Activated CD4-positive, alpha-beta T cell treated with anti-CD3 and anti-CD28 coated beads, Interleukin-2, amount 10 ng/mL, durations not matched to agents 7 days and 5 days (primary cell): ENCODE measurements at places on chromosomes 16 and 17.

DNA sequence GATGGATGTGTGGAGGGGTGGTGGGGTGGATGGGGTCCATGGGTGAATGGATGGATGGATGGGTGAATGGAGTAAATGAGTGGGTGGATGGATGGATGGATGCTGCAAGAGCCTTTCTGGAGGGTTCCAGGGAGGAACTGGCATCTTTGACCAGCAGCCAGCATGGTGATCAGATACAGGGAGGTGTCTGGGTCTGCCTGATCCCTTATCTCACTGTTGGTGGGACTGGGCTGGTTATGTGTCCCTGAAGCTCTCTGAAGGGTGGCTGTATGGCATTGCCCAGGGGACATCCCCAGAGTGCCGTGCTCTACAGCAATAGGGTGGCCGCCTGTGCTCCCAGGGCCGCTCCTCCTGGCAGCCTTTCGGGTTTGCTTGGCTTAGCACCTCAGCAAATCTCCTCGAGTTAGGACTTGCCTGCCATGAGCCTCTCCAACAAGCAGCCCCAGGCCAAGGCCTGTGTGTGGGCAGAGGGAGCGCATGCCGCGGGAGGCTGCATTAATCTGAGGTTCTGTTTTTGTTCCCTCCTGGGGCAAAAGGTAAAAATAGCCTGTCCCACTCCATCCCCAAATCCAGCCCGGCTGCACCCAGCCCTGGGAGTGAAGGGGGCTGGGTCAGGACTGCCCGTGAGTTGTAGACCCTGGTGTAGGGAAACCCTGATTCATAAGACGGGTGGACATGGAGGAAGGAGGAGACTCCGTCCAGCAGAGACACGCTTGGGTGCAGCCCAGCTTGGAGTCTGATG is 165.4 kb downstream of the SEC14L1 start:
- DNase-seq, result no peak

GRCh38 chr17:63843910-63844677 is 1.6 kb upstream of the SMARCD2 start:
- DNase-seq, result no peak

DNA sequence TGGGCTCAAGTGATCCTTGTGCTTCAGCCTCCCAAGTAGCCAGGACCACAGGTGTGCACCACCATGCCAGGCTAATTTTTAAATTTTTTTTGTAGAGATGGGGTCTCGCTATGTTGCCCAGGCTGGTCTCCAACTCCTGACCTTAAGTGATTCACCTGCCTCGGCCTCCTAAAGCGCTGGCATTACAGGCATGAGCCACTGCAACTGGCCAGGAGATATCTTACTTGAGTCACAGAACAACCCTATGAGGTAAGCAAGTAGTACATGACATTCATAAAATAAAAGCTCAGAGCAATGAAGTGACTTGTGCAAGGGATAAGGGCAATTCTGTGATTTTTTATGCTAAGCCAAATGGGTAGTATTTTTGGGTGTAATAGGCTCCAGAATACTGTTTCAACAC is 57.3 kb downstream of the CDC27 start:
- no peak for DNase-seq

DNA sequence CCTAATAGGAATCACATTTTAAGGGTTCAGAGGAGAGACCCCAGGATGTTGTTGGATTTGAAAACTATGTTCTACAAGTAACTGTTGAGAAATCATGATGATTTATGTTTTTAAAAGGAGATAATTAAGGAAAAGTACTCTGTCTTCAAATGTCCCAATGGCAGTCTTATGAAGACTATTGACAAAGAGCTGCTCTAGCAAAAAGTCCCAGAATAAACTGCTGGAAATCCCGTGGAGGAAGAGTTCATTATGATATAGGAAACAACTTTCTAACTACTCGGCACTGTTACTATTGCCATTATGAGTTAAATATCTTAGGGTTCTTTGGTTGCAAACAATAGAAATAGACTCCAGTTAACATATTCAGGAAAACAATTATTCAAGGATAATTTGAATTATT is 65.6 kb upstream of the GAS7 start:
- no peak for DNase-seq

- no peak for DNase-seq
Observed at GRCh38 chr17:3594976-3595375, 14.2 kb downstream of the TRPV1 start.

DNA sequence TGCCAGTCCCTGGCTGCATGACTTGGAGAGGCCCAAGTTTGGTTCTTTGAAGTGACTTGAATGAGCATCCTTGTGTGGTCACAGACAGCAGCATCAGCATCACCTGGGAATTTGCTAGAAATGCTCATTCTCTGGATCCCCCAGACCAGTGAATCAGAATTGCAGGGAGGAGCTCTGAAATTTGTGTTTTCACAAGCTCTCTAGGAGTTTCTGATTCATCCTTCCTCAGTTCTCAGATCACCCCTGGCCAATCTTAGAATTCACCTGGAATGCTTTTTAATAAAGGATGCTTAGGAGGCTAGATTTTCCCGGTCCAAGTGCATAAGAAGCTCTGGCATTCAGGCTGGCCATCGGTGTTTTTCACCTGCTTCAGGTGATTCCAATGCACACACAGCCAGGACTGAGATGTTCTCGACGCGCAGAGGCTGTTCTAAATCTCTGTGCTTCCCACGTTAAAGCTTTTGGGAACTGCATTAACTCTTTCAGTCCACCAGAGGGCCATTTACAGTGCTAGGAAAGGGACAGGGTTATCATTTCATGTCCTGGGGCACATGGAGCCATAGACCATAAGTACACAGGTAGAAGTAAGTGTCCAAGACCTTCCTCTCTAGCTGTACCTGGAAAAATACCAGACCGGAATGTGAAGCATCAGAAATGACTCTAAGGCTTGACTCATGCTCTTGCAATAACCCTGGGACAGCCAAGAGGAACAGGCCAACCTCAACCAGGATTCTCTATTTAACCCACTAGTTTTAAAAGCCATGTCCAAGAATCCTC is 85.7 kb upstream of the XYLT1 start:
- peak; percentile 7 for DNase-seq

GRCh38 chr16:86833136-86833535 is 254.8 kb downstream of the FOXL1 start:
- DNase-seq, result no peak

GRCh38 chr16:1257561-1258224 is 1.8 kb downstream of the TPSD1 start:
- DNase-seq, result no peak

DNA sequence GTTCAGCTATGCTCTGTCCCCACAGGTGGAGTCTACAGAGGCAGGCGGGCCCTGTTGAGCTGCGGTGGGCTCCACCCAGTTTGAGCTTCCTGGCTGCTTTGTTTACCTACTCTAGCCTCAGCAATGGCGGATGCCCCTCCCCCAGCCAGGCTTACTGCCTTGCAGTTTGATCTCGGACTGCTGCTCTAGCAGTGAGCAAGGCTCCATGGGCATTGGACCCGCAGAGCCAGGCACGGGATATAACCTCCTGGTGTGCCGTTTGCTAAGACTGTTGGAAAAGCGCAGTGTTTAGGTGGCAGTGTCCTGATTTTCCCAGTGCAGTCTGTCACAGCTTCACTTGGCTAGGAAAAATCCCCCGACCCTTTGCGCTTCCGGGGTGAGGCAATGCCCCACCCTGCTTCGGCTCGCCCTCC is 89.1 kb downstream of the BCAS3 start:
- peak; percentile 19 for DNase-seq

- DNase-seq, result no peak
Observed at GRCh38 chr17:57092171-57092570, 7.1 kb downstream of the AKAP1 start.

- DNase-seq, result peak; percentile 36
Observed at GRCh38 chr16:28981517-28981916, 3.3 kb upstream of the LAT start.

GRCh38 chr16:86619239-86619794 is 41.0 kb downstream of the FOXL1 start:
- DNase-seq, result no peak

- no peak for DNase-seq
Observed at GRCh38 chr16:46976550-46976949, 3.1 kb upstream of the DNAJA2 start.

DNA sequence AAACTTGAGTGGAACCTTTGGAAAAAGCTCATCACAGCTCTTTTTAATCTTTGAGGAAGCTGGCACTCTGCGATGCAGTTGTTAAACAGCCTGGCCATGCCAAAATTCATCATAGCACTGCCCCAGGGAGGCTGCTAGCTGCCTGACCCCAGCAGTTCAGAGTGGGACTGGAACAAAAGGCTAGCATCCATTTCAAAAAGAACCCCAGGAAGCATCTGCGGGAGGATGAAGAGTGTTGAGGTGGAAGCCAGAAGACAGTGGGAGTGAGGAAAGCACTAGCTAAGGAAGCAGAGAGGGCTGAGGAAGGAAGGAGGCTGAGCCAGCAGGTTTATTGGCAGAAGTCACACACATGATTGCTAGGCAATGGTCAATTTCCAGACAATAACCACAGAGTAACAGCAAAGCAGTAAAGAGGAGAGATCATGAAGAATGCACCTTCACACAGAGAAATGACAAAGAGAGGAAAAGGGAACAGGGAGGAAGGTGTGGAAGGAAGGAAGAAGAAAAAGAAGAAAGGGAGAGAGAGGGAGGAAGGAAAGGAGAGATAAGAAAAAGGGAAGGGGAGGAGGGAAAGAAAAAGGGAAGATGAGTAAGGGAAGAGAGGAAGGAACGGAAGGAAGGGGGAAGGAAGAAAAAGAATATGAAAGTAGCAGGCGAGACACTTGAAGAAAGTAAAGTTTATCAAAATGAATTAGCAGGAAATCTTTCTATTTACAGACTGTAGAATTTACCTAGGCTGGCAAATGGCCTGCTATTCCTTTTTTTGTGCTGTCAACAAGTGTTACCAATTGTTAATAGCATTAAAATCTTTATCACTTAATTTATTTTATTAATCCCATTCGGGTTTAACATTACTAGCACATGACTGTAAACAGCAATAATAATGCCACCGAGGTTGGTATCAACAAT is 270.0 kb upstream of the PSMD7 start:
- no peak for DNase-seq

DNA sequence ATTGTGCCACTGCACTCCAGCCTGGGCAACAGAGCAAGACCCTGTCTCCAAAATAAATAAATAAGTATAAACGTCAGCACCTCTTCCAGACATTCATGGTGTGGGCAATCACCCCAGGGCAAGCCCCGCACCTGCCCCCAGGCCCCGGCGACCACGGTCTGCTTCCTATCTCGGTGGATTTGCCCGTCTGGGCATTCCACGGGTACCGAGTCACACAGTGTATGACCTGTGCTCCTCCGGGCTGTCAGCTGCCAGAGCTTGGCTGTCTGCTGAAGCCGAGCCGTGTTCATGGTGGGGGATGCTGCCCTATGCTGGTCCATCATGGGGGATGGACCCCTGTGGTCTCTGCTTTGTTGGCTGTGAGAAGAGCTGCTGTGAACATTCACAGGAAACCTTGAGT is 15.4 kb downstream of the CYBC1 start:
- no peak for DNase-seq

DNA sequence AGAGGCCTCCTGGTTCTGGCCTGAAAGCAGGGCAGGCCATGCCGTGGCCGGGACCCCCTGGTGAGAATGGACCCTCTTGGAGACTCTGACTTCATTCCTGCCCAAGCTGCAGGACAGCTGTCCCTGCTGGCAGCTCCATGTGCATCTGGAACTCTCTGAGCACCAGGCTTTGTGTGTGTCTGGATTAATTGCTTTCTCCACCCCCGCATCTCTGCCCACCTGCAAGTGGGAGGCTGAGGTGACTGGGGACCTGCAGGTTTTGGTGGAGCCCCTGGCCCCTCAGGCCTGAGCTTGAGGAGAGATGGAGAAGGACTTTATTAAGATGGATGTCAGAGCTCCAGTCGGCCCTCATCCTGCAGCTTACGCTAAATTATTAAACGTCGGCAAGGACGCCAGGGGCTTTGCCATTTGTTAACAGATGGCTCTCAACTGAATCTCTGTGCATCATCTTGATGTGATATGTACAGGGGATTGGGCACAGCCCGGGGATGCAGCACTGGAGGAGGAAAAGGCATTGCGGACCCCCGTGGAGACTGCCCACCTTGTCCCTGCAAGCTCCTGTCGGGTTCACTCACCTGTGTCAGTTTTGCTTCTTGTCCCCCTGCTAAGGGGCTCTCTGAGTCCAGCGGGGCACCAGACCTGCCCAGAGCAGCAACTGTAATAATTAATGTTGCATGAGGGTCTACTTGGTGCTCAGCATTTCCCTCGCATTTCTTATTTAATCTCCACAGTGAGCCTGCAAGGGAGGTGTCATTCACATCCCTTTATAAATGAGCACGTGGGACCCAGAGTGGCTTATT is 154.1 kb upstream of the RPL38 start:
- DNase-seq, result no peak

- DNase-seq, result no peak
Observed at GRCh38 chr16:53960954-53961616, 257.1 kb downstream of the FTO start.

- no peak for DNase-seq
Observed at GRCh38 chr16:87947356-87948118, 3.7 kb upstream of the BANP start.

- DNase-seq, result peak; percentile 51
Observed at GRCh38 chr16:14300705-14301168, 229.6 kb downstream of the MRTFB start.

DNA sequence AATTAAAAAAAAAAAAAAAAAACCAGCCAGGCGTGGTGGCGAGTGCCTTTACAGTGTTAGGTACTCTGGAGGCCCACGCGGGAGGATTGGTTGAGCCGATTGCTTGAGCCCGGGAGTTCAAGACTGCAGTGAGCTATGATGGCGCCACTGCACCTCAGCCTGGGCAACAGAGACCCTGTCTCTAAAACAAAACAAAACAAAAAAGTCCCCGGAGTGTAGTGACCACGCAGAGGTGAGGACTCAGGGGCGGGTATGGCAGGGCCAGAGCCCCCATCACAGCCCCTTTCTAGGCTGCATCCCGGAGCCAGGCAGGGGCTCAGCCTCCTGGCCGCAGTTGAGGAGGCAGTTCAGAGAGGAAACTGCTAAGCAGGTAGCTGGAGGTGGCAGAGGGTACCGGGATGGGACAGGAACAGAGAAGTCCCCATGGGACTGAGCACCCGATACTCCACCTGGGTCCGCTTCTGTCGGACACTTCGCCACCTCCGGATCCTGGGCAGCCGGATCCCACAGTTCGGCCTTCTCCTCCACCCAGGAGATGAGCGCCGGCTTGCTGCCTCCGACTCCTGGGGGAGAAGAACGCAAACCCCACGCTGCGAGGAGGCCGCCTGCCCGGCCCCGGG is 800 bp downstream of the ZNF747 start:
- DNase-seq, result no peak

DNA sequence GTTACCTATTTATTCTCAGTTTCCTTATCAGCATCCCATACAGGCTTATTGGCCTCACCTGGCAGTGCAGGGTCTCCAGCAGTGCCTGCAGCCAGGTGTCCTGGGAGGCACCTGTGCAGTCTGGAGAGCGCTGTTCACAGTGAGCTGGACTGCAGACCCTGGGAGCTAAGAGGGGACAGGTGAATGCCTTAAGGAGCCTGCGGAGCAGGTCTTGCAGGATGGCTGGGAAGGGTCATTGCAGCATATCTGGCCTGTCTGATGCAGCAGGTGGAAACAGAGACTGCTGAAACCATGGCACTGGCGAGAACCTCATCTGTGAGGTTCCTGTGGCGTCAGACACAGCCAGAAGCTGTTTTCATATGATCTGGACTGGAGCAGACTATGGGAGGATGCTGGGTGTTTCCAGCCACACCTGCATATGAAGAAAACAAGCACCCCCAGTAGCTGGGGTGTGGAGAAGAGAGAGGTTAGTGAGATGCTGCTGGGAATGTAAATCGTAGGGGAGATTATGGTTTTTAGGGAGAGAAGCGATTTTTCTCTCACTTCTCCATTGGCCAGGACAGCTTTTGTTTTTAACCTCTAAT is 77.0 kb downstream of the NTN1 start:
- DNase-seq, result no peak

- no peak for DNase-seq
Observed at GRCh38 chr16:86222547-86222946, 287.8 kb upstream of the FOXF1 start.
